NCI-H526 treated with DMSO at 0.1 percent for 48 hours (cell line): ENCODE measurements at places on chromosomes 16 and 17.

- DNase-seq, result peak; percentile 21
Observed at GRCh38 chr16:72952811-72953271, 95.1 kb downstream of the ZFHX3 start.

DNA sequence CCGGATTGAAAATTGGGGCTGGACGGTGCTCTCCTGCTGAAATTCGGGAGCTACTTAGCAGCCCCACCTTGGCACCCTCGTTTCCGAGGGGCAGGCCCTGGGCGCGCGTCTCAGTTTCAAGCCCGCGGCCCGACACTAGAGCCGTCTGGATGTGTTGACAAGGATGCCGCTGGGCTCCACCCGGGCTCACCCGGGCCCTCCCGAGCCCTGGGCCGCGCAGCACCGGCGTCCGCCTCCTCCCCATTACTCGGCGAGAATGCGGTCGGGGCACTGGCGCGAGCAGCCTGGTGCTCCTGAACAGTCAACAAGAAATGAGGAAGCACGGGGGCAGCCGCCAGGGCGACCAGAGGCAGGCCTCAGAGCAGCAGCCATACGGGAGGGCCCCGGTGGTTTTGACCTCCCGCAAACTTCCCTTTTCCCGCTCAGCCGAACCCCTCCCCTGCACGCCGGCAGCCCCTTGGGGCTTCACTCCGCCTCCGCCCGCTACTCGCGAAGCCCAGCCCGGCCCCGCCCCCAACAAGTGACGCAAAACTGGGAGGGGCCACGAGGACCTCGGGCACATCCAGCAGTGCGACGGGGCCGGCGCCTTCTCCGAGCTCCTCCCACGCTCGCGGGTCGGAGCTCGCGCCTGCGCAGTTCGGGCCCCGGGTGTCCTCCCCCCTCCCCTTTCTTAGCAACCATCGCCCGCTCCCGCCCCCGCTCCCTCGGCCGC, 447 bp upstream of the SEC14L1 start:
- peak; percentile 92 for DNase-seq

DNA sequence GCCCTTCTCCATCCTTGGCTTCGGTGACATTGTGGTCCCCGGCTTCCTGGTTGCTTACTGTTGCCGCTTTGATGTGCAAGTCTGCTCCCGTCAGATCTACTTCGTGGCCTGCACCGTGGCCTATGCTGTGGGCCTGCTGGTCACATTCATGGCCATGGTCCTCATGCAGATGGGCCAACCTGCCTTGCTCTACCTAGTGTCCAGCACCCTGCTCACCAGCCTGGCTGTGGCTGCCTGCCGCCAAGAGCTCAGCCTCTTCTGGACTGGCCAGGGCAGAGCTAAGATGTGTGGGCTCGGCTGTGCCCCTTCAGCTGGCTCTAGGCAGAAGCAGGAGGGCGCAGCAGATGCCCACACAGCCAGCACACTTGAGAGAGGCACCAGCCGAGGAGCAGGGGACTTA, 1.5 kb downstream of the SPPL2C start:
- DNase-seq, result no peak

- DNase-seq, result no peak
Observed at GRCh38 chr17:79047291-79047920, 23.4 kb downstream of the C1QTNF1 start.

- DNase-seq, result no peak
Observed at GRCh38 chr17:538181-538973, 176.3 kb downstream of the VPS53 start.

DNA sequence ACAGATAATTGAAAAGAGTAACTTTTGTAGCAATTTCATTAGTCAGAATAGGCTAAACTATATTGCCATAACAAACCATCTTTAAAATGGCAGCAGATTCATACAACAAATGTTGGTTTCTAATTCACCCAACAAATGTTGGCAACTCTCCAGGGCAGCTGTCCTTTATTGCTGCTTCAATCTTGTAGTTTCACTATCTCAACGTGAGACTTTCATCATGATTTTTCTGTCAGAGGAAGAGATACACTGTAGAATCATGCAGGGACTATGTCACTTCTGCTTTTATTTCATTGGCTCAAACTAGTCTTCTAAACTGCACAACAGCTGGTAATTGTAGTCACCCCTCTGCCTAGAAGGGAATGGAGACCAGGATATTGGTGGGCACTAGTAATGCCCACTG, 174.2 kb downstream of the TANC2 start:
- no peak for DNase-seq

GRCh38 chr16:49726155-49726554, 129.8 kb downstream of the ZNF423 start:
- no peak for DNase-seq

DNA sequence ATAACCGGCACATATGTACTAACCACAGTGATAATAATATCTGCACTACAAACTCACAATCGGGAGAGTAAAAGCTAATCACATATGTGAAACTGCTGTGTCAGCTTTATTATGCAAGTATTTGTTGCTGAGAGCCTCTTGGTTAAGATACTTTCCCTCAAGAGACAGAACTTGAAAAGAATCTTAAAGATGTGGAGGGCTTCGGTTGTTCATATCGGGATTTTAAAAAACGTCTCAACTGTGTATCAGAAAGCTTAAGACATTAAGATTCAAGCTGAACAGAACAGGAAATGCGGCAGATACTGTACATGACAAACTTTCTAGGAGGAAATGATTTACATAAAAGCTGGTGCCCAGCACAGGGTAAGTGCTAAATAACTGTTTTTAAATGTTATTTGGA, 27.5 kb upstream of the HLF start:
- no peak for DNase-seq

DNA sequence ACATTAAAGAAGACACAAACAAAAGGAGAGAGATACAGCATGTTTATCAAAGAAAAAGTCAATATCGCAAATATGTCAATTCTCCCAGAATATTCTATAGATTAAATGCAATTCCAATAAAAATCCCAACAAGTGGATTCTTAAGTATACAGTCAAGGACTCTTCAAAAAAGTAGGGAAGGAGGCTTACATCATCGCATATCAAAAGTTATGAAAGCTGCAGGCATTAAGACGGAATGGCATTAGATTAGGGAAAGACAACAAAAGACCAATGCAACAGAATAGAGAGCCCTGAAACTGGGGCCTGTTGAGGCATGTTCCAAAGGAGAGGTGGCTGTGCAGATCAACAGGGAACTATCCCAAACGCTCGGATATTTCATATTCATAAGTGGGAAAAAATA, 76.0 kb downstream of the MARCHF10 start:
- no peak for DNase-seq

- no peak for DNase-seq
Observed at GRCh38 chr17:65185668-65186382, 48.7 kb downstream of the RGS9 start.

DNA sequence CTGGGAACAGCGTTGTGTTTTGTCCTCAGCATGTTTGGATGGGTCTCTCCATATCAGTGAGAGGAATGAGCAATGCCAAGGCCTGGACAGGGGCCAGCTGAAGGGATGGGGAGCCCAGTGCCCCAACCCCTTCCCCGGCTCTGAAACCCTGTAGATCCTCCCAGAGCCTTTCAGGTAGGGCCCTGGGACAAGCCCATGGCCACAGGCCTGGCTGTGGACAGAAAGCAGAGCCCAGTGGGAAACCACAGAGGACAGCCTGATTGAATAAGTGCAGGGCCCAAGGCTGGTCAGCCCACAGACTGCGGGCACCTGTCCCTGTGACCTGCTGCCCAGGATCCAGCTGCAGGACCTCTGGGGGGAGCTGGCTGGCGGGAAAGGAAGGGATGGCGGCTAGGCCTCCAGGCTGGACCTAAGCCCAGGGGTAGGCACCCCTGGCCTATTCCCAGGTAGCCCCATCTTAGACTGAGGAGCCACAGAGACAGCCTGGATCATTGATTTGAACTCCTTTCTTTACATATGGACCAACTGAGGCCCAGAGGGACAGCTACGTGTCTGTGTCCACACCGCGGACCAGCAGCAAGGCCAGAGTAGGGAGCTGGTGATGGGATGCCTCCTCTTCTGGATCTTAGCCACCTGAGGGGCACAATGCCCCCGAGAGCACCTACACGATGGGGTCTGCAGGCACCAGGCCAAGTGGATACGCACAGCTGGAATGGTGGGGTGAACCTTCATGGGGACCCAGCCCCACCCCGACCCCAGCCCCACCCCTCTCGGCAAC, 1.3 kb downstream of the CCDC102A start:
- DNase-seq, result no peak

DNA sequence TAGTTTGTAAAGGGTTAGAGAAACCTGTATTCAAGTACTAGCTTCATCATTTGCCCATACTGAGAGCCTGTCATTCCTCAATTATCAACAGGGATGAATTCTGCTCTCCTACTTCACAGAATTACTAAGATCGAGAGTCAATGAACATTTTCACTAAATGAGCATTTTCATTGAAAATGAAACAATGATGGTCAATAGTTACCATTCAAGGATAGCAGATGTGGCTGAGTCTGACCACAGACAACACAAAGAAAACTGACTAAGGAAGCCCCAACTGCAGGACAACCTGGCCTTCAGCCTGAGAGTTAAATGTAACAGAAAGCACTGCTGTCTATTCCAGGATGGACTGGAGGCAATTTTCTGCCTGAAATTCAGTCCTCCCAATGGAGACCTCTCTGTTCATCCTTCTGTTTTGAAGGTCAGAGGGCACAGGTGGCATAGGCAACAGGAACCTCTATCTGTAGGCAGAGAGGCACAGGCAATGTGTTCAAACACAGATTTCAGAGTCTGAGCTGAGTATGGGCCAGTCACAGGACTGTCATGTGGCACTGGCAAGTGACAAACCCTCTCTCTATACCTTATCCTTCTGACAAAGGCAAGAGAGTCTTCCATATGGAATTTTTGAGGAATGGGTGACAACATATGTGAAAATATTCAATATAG, 19.5 kb downstream of the TRAF4 start:
- no peak for DNase-seq

- DNase-seq, result no peak
Observed at GRCh38 chr16:473046-474043, 47.9 kb downstream of the RAB11FIP3 start.

GRCh38 chr16:10640934-10641333, 53.8 kb downstream of the TEKT5 start:
- DNase-seq, result no peak

DNA sequence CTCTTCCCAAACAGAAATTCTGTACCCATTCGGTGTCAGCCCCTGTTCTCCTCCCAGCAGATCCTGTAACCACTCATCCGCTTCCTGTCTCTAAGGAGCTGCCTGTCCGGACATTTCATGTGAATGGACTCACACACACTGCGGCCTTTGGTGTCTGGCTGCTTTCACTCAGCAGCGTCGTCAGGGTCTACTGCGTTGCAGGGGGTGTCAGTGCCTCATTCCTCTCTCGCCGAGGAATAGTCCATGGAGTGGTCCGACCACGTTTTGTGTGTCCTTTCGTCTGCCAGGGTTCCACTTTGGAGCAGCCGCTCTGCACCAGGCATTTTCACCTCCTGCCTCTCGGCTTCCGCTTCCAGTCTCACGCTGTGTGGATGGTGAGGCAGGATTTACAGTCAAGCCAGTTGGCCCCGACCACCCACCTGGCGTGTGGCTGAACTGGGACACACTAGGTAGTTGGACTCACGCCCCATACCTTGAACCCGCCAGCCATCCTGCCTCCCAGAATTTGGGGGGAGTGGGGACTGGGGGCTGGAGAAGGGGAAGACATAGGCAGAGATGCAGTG, 188.2 kb upstream of the CIBAR2 start:
- no peak for DNase-seq
